ENCODE measurements at places on chromosomes 6 and 20. TPM values are rescaled to one million over a fixed set of nuclear protein-coding genes. Genes with fewer than 3 reads are reported as not detected.

Gene KHDC1L
- total RNA-seq = not detected

Gene OVOL2
- total RNA-seq = 7.5 TPM

Gene DOK5
- total RNA-seq = 0.17 TPM

Gene RRAGD
- 1.1 TPM for total RNA-seq

Gene HLA-DRB5
- total RNA-seq = not detected
